Large intestine (tissue), 12 donors: ENCODE measurements at places on chromosomes 1 and 21. TPM values are rescaled to one million over a fixed set of nuclear protein-coding genes. Genes with fewer than 3 reads are reported as not detected.

DNA sequence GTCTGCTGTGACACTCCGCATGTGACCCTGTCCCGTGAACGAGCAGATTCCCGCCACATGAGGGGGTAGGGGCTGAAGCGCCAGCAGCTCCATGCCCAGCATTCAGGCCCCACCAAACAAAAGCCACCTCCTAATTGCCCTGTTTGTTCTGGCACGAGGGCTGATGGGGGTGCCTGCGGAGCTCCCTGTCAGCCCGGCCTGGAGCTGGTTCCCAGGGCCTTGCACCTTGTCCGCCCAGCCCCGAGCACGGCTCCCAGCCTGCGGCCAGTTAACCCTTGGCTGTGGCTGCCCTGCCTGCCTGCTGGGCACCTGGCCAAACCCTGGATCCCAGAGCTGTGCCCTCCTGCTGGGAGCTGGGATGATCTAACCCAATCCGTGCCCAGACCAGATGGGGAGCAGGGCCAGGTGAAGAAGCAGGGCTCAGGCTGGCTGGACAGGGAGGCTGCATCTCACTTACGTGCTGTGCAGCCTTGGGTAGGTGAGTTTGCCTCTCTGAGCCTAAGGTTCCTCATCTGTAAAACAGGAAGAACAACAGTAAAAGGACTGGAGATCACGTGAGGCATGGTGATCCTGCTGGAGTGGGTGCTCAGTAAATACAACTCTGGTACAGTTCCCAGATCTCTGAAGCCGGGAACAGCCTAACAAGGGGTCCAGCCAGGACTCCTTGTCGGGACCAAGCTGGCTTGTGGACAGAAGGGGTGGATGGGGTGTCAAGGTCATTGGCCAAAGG is 110.9 kb upstream of the IFFO2 start:
- no peaks in the 10 kb centered on the region for H3K36me3 ChIP-seq
- no peak for DNase-seq
- H3K4me1 ChIP-seq = peaks cover 7% of the 10 kb centered on the region

GRCh38 chr1:62781841-62782543 is 1.9 kb upstream of the ATG4C start:
- H3K27ac ChIP-seq = no peak overlapping the region
- H3K27me3 ChIP-seq = no peaks in the 10 kb centered on the region
- no peak overlapping the region for H3K4me3 ChIP-seq
- peaks cover 3% of the 10 kb centered on the region for H3K4me1 ChIP-seq

DNA sequence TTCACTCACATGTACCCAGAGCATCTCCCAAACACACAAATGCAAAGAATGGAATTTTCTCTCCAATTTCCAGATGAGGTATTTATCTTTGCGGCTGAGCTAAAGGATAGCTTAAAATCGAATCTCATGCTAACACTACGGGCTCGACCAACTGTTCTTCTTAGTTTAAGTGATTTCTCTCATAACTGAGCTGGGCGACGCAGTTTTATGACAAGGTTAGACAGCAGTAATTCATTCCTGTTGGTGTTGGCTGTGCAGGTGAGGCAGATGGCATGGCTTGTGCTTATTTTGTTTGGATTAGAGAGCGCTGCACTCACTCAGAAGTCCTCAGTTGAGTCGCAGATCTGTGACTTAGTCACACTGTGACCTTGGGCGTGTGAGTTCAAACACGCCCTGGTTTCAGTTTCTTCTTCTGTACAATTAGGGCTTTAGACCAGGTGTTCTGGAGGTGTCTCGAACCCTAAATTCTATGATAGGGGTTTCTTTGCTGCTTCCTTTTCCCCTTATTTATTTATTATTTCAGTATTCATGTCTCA is 41.5 kb upstream of the MRPS6 start:
- H3K36me3 ChIP-seq = no peaks in the 10 kb centered on the region
- H3K27me3 ChIP-seq = no peaks in the 10 kb centered on the region
- peaks cover 10% of the 10 kb centered on the region for H3K4me1 ChIP-seq
- H3K27ac ChIP-seq = peak overlapping the region; percentile 14

Gene FCER1A
- 0.28 TPM for polyA plus RNA-seq

DNA sequence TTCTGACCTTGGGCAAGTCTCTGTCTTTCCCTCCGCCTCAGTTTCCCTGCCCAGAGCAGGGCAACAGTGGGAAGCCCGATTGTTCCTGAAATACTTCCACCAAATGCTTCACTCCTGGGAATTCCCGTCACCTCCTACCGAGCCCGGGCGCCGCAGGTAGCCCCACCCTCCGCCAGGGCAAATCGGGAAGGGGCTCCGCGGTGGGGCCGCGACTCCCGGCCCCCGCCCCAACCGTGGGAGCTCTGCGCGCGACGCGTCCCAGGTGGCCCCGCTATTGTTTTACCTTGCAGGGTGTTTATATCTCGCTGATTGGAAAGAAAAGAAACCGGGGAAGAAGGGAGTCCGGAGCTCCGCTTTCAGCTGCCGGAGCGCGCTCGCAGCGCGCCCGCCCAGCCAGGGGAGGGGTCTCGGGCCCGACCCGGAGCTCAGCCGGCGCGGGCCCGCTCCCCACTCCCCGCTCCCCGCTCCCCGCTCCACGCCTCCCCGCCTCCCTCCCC is 407 bp downstream of the IGSF3 start:
- H3K4me3 ChIP-seq = peak overlapping the region; percentile 73
- H3K36me3 ChIP-seq = no peaks in the 10 kb centered on the region
- H3K4me1 ChIP-seq = peaks cover 19% of the 10 kb centered on the region
- no peak for DNase-seq

DNA sequence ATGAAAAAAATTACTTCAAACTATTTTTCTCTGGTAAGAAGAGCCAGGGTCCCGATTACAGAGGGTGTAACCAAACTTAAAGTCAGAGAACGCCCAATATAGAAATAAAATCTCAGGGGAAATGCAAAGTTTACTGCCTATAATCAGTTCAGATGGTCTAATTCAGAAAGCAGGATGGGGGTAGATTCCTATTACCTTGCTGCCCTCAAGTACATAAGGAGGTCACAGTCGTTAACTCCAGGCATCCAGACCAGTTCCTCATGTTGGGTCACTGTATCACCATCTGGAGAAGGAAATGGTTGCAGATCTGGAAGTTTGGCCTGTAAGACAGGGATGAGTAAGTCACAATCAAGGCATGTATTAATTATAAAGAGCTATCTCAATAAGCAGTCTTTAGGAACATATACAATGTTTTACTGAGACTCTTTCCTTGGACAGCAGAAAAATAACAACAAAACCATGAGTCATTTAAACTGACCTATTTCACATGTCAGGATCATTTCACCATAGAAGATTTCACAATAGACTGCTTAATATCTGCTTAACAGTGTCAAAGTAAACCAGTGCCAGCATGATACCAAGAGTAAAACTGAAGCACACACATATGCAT is 179.4 kb downstream of the SLC45A1 start:
- no peaks in the 10 kb centered on the region for H3K4me1 ChIP-seq
- H3K27me3 ChIP-seq = no peaks in the 10 kb centered on the region
- no peak overlapping the region for H3K4me3 ChIP-seq
- peak overlapping the region; percentile 13 for H3K27ac ChIP-seq
- DNase-seq = peak; percentile 26
- H3K36me3 ChIP-seq = peaks cover 44% of the 10 kb centered on the region

- H3K4me1 ChIP-seq = no peaks in the 10 kb centered on the region
- DNase-seq = no peak
- no peak overlapping the region for H3K4me3 ChIP-seq
These were observed 70.6 kb upstream of the PAXBP1 start for GRCh38 chr21:32842146-32842545.

Gene BNIPL
- polyA plus RNA-seq = 1.3 TPM

Gene CBR1
- 82.6 TPM for polyA plus RNA-seq

Gene HES2
- polyA plus RNA-seq = 0.75 TPM

Gene VASH2
- 5.1 TPM for polyA plus RNA-seq

Gene RCSD1
- 7.4 TPM for polyA plus RNA-seq

Gene PLA2G4A
- 15.9 TPM for polyA plus RNA-seq

DNA sequence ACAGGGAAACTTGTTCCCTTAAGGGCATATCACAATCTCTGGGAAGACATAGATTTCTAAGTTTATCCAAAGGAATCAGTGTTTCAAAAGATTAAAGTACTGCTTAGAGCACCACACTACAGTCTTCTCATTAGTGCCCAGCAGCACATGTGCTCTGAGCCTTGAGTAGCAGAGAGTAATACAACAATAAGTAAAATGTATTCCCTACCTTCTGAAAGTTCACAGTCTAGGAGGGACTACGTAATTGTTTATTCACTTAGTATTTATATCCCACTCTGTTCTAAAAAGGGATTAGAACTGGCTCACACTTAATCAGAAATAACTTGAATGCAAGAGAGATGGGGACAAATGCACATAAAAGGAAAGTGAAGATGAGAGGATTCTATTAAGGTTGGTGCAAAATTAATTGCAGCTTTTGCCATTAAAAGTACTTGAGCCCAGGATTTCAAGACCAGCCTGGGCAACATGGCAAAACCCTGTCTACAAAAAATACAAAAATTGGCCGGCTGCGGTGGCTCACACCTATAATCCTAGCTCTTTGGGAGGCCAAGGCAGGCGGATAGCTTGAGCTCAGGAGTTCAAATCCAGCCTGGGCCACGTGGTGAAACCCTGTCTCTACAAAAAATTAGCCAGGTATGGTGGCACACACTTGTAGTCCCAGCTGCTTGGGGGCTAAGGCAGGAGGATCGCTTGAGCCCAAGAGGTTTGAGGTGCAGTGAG is 9.0 kb downstream of the SYNC start:
- DNase-seq = no peak
- no peaks in the 10 kb centered on the region for H3K4me1 ChIP-seq
- peaks cover 2% of the 10 kb centered on the region for H3K36me3 ChIP-seq
- no peak overlapping the region for H3K4me3 ChIP-seq

DNA sequence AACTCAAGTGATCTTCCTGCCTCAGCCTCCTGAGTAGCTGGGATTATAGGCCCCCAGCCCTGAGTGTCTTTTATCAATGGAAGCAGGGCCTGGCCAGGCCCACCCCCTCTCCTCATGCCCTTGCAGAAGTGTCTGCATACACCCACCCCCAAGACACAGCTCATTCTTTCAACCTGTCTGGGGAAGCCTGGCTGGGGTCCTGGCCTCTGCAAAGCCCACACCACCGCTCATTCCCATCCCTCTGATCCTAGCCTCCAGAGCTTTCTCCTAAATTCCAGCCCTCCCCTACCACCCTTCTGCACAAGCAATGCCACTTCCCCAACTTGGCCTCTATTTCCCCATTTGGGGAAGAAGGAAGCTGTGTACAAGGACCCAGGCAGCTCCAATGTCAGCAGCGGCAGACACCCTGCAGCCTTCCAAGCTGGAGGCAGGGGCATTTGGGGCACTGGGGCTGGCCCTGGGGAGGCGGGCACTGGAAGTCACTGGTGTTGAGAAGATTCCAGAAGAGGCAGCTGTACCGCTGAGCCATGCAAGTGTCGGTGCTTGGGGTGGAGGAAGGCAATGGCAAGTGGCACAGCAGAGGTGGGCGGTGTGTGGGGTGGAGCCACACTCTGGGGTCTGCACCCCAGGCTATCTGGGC is 33.7 kb upstream of the ARF1 start:
- H3K4me1 ChIP-seq = no peaks in the 10 kb centered on the region
- H3K4me3 ChIP-seq = no peak overlapping the region
- H3K36me3 ChIP-seq = no peaks in the 10 kb centered on the region
- no peak overlapping the region for H3K27ac ChIP-seq
- H3K27me3 ChIP-seq = peaks cover 17% of the 10 kb centered on the region

- DNase-seq = no peak
- no peaks in the 10 kb centered on the region for H3K27me3 ChIP-seq
- no peak overlapping the region for H3K27ac ChIP-seq
- H3K4me3 ChIP-seq = no peak overlapping the region
- H3K4me1 ChIP-seq = no peaks in the 10 kb centered on the region
These were observed 12.2 kb downstream of the ADSS2 start for GRCh38 chr1:244439391-244440032.
